ENCODE measurements at places on chromosomes 3 and 15.

GRCh38 chr3:195388380-195388779 lies 54.4 kb downstream of the ACAP2 start:
- DNase-seq: no peak

- no peak for DNase-seq
These were observed 31.6 kb upstream of the SNRPA1 start for GRCh38 chr15:101326462-101327146.

DNA sequence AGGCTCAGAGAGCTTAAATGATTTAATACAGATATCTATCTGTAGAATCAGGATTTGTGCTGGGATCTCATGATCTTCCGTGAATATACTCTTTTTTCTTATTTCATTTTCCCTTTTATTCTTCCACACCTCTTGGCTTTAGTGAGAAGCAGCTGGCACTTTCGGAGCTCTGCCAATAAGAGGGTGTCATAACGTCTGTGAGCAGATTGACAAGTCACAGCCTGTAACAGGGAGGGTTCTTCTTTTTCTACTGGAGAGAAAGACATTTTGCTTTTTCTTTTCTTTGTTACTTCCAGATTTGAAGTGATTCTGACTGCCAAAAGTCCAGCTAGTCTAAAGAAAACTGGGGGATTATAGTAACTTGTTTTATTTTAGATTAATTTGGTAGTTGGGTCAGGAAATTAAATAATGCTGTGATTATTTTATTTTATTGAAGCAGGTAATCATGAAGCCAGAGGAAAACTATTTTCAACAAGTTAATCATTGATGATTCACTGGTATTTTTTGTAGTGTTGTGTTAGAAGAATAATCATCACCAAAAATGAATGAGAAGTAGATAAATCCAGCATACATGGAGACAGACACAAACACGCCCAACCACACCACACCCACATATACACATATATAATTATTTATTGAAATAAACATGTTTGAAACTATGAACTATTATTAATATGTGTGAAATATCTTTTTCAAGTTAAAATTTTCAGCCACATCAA lies 69.8 kb downstream of the TNFAIP8L3 start:
- no peak for DNase-seq

- DNase-seq: no peak
These were observed 73.2 kb upstream of the DLG1 start for GRCh38 chr3:197371591-197372046.

DNA sequence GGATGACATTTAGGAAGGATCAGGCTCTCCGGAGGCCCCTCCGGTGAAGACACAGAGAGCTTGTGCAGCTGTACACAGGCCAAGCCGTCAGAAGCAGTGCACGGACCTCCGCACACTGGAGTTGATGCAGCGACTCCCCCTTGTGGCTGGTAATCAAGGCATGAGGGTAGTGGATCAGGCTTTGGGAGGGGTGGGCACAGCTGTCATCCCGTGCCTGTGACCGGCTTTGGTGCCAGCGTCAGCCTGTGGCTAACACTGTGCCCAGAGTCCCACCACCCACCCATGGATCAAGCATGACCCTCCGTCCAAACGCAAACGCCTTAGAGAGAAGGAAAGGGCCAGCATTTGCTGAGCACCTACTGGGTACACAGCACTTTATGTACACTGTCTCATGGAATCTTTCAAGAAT lies 8.2 kb upstream of the GRIP2 start:
- DNase-seq: no peak

- DNase-seq: no peak
These were observed 900 bp upstream of the HYAL3 start for GRCh38 chr3:50299929-50300680.

DNA sequence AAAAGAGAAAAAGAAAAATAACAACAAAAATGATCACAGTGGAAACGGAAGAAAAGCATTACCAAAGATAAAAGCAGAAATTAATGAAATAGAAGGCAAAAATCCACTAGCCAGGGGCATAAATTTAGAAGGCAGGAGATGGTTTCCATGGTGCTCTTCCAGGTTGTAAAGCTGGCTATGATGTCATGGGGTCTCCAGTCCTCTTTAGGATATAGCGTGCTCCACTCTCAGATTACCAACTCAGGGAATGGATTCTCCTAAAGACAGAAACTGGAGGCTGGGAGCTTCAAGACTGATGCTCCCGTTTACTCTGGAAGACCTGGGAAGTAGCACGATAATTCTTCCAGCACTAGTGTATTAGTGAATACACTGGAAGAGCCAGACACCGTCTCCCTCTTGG lies 10.9 kb upstream of the ULK4 start:
- DNase-seq: no peak

- DNase-seq: no peak
These were observed 55.5 kb upstream of the MELTF start for GRCh38 chr3:197085137-197085536.

GRCh38 chr3:192991356-192991755 lies 73.7 kb upstream of the MB21D2 start:
- DNase-seq: no peak

DNA sequence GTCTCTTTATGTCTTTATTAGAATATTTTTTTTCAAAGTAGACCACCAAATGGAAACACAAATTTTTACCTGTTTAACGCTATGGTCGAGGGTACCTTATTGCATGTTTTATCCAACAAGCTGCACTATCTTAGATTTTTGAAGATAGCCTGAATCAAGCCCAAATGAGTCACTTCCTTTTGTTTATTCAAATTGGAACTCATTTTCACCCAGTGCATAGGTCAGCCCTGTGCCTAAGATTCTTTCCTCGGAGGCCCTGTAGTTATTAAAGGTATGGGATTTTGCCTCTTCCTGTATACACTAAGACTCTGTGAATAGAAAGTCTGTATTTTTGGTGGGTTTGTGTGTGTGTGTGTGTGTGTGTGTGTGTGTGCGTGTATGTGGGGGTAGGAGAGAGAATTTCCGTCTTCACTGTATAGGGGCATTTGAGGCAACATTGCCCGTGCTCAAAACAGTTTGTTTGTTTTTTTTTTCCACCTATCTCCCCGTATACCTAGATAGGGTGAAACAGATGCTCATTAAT lies 358.0 kb upstream of the CADM2 start:
- DNase-seq: no peak

- DNase-seq: no peak
These were observed 37.4 kb downstream of the SUSD5 start for GRCh38 chr3:33181229-33181628.

GRCh38 chr15:80764535-80764934 lies 14.6 kb upstream of the CEMIP start:
- no peak for DNase-seq

- no peak for DNase-seq
These were observed 36.9 kb downstream of the PCOLCE2 start for GRCh38 chr3:142852009-142852408.

GRCh38 chr15:62307551-62307950 lies 142.5 kb upstream of the C2CD4B start:
- no peak for DNase-seq

DNA sequence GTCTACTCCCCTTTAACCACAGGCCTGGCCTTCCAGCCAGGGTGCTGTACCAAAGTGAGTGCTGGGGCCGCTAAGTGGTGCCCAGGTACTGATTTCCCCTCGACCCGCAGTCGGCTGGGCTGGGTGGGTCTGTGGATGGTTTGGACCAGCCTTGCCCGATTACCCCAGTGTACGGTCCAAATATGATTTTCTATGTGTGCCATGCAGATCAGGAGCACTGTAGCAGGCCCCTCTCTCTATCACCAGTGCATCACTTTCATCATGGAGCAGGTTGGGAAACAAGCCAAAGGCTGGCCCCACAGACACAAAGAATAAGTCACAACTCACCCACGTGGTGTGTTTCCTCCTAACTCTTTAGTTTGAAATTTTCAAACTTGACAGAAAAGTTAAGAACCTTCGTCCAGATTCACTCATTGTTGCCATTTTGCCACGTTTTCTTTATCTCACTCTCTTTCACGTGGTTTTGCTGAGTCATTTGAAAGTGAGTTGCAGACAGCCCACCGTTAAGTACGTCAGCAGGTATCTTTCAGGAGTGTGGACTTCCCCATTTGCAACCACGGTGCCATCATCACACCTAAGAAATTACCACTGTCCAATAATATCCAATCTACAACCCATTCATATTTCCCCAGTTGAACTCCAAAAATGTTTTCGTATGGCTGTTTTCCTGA lies 37.0 kb downstream of the ZNF710 start:
- DNase-seq: no peak

DNA sequence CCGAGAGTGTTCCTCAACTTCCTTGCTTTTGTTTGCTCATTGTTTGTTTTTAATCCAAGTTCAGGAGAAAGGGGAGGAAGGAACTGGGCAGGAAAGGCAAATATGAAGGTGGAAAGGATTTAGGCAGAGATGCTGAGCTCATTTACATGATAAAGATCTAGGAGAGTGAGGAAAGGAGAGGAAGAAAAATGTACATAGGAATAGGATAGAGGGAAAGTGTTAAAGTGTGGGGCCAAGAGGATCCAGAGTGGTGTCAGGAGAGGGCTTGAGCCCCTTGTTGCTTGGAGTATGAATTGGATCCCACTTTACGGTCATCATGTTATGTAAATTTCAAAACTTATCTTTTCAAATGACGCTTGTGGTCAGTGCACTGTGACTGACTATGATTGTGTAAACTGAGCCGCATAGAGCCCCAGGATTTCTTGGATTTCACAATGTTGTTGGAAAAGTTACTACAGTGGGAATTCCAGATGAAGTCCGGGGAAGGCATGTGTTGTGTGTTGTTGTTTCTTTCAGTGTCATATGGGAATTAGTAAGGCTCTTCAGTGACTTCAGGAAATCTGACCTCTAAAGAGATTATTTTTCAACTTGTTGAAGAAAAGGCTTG lies 15.0 kb upstream of the PLD1 start:
- DNase-seq: no peak

DNA sequence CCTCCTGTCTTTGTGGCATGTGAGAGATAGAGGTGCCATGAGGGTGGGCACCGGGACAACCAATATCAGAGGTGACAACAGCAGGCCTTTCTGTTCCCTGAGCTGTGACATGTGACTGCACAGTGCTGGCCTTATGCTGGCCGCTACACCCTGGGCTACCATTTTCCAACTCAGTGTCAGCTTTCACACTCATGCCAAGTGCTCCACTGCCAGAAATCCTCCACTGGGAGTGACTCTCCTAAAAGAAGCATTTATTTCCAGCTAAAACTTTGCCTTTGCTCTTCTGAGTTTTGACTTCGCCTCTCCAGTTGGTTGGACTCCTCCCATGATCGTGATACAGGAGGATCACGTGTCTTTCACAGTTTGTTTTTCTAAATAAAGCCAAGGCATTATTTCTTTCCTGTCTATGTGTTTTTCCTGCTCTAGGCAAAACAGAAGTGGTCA lies 31.4 kb downstream of the CA12 start:
- no peak for DNase-seq

GRCh38 chr3:183558495-183558894 lies 3.0 kb upstream of the KLHL6 start:
- DNase-seq: no peak

GRCh38 chr15:69568173-69569009 lies 115.8 kb downstream of the RPLP1 start:
- DNase-seq: no peak

DNA sequence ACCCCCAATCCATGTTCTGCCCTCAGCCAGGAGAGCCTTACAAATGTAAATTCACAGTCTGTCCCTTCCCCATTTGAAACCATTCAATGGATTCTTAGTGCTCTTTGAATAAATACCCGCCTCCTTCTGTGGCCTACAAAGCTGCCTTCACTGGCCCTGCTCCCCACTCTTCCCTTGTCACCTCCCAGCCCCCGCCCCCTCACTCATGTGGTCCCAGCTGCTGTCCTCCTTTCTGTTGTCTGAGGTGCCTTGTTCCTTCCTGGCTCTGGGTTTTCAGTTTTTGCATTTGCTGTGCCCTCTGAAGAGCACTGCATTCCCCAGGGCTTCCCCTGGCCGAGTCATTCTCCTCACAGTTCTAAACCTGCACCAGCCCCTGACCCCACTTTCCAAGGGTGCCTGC lies 3.2 kb downstream of the EFCAB12 start:
- DNase-seq: no peak

- DNase-seq: no peak
These were observed 35.6 kb upstream of the FGF7 start for GRCh38 chr15:49387471-49387870.

DNA sequence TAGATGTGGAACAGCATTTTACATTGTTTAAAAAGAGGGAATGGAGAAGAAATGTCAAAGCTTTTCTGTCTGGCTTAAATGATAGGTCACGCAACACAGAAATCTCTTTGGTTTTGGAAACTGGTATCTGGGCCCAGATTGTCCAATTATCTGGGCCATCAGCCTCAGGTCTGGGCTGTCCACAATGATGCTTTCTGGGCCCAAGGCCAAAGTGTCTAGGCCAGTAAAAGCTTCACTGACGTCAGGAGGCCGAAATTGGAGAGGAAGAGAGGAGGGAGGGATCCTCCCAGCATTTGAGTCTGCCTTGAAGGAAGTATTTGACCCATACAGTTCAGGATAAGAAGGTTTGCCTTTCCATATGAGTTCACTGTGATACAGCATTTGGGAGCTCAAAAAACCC lies 60.7 kb upstream of the ALDH1A3 start:
- DNase-seq: no peak

DNA sequence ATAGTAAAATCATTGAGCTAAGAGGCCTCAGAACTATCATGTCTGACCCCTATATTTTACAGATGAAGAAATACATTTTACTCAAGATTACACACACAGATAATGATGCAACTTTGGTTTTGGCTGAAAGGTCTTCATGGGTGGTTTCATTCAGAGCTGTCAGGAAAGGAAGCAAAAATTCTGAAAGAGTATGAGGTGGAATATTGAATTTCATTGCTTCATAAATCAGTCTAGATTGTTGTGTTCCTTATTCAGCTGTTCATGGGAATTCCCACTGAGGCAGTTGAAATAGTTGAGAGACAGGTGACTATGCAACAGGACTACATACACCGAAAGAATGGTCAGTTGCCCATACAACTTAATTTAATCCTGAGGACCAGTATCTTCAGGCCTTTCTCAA lies 39.4 kb downstream of the CD200 start:
- no peak for DNase-seq

DNA sequence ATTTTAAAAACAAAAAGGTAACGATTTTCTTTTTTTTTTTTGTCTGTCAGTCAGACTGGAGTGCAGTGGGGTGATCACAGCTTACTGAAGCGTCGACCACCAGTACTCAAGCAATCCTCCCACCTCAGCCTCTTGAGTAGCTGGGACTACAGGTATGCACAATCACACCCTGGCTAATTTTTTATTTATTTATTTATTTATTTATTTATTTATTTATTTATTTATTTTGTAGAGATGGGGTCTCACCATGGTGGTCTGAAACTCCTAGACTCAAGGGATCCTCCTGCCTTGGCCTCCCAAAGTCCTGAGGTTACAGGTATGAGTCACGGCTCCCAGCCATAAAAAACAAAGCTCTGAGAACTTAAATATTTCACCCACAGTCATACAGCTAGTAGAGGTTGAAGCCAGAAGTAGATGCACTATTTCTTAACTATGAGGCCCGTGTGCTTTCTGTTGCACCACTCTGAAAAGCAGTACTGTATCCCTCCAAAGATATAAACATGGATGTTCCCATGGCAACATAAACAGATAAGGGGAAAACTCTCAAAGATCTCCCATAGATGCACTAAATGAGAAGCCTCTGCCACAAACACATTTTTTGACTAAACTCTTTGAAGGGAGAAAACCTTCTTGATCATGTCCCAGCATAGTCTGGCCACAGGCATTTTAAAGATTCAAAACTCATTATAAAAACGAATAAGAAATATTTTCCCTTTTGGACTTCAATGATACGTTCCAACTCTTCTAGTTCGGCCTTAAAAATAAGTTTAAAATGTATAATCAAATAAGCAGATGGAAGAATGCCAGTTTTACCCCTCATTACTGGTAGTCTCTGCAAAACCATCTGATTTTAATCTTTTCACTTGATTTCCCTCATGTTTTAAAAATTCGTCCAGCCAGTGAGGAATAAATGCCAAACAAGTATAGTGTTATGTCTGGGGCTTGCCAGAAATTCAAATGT lies 162.3 kb upstream of the ARHGEF26 start:
- no peak for DNase-seq

All from omental fat pad (tissue), 4 donors.